ENCODE measurements at places on chromosomes 6 and 20. TPM values are rescaled to one million over a fixed set of nuclear protein-coding genes. Genes with fewer than 3 reads are reported as not detected.

Gene TREM1
- not detected for total RNA-seq

GRCh38 chr6:40299681-40300080 lies 287.5 kb downstream of the LRFN2 start:
- H3K4me1 ChIP-seq: no peaks in the 10 kb centered on the region
- no peak overlapping the region for H3K27ac ChIP-seq
- no peaks in the 10 kb centered on the region for H3K27me3 ChIP-seq
- H3K36me3 ChIP-seq: no peaks in the 10 kb centered on the region

- H3K36me3 ChIP-seq: no peaks in the 10 kb centered on the region
- no peak overlapping the region for H3K4me3 ChIP-seq
- no peaks in the 10 kb centered on the region for H3K4me1 ChIP-seq
- no peak for DNase-seq
Observed at GRCh38 chr6:29537714-29538403, 21.7 kb downstream of the UBD start.

DNA sequence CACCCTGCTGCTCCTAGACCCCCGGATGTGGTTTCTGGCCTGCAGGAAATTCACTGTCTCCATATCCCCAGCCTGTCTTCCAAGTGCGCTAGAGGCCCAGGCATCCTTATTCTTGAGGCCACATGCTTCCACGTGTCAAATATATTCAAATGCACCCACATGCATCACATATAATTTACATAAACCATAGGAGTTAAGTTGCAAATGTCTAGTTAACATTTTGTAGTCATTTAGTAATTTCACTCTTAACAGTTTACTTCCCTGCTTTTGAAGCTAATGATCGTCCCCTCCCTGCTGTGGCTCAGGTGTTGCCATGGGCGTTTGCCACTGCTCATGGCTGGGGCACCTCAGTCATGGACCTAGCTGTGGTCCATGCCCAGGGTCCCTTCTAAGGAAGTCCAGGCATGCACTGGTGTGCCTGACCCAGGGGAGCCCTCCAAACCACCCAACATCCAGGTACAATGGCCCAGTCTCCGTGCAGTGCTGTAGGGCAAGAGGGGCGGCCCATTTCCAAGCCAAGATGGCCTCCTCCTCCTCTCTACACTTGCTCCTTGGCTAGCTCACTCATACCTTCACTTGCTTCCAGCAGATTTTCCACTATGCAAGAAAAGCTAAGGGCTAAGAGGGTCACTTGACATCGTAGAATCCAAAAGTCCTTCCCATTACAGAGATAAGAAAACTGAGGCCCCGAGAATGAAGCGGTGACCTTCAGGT lies 42.4 kb downstream of the FGD2 start:
- DNase-seq: no peak
- H3K27ac ChIP-seq: no peak overlapping the region
- H3K36me3 ChIP-seq: no peaks in the 10 kb centered on the region
